Activated CD8-positive, alpha-beta memory T cell treated with anti-CD3 and anti-CD28 coated beads, Interleukin-2, amount 50 U/mL, for 48 hours (primary cell): ENCODE measurements at places on chromosomes 12 and 14.

- DNase-seq, result no peak
These were observed 26.0 kb upstream of the KRT78 start for GRCh38 chr12:52874573-52875435.

GRCh38 chr14:21711360-21711961, 37.8 kb upstream of the OR4E1 start:
- no peak for DNase-seq

GRCh38 chr12:114580306-114580705, 103.7 kb downstream of the TBX3 start:
- no peak for DNase-seq

GRCh38 chr14:40354754-40355153, 922.5 kb upstream of the FBXO33 start:
- DNase-seq, result no peak

GRCh38 chr12:104150416-104150815, 12.4 kb upstream of the NFYB start:
- DNase-seq, result no peak
